ENCODE measurements at places on chromosomes 2 and 18.

DNA sequence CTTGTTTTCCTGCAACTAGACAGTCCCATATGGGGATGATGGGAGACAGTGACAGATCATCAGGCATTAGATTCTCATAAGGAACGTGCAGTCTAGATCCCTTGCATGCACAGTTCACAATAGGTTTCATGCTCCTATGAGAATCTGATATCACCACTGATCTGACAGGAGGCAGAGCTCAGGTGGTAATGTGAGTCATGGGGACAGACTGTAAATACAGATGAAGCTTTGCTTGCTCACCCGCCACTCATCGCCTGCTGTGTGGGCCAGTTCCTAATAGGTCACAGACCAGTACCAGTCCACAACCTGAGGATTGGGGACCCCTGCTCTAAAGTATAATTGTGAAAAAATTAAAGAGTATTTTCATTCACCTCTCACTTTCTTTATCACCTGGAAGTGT lies 23.6 kb upstream of the RAB1A start:
- DNase-seq = no peak

DNA sequence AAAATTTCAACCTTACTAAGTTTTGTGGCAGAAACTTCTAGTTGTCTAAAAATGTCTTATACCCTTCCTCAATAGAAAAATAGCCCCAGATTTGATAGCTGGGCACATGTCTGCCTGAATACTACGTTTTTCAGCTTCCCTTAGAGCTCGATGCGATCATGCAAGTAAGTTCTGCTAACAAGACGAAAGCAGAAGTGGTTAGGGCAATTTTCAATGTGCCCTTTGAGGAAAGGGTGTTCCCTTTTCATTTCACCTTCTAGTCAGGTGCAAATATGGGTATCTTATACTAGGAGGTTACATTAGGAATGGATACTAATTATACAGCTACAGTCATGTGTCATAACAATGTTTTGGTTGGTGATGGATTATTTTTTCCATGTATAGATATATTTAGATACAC lies 1572.1 kb upstream of the LRRTM1 start:
- no peak for DNase-seq

DNA sequence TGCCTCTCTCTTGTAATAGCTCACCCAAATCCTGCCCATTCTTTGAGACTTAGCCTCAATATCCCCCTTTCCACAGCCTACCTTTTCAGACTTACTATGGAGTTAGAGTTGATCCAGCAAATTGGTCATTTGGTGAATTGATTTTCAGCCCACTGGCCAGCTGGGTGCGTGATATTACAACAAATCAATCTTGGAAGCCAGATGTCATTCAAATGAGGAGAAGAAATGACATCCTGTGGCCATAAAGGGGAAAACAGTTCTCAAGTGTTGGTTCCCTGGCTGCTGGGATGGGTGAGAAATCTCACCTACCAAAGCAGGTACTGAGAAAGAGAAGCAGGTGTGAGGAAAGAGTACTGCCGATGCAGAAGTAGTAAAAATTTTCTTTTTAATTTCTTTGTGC lies 36.7 kb upstream of the FOXI3 start:
- no peak for DNase-seq

DNA sequence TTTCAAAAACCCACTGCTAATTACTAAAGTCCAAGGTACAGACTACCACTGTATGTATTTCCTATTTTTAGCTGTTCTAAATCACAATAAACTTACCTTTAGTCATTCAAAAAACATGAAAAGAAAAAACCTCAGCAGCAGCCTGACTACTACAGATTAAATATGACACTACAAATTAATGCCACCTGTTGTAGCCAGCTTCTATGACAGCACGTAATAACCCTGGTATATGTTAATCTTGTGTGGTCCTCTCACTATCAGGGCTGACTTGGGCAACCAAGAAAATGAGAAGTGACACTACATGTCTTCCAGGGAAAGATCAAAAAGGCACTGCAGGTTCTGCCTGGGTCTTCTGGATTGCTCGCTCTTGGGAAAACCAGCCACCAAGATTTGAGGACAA lies 90.6 kb upstream of the FAM124B start:
- no peak for DNase-seq

DNA sequence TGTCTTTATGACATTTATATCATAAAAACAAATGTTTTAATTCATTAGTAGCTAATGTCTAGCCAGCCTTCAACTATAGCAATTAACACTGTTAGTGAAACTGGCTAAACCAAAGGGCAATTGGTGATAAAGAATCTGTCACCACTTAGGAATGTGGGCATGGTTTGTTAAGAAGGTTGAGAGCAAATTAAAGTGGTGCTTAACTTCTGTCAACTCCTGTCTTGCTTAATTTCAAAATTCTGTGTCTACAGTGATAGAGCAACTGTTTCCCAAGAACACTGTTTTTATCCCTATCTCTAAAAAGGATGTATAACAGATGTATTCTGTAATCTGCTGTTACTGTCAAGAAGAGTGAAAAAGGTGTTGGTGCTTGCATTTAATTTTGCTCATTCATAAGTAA lies 36.5 kb downstream of the CFAP36 start:
- no peak for DNase-seq

DNA sequence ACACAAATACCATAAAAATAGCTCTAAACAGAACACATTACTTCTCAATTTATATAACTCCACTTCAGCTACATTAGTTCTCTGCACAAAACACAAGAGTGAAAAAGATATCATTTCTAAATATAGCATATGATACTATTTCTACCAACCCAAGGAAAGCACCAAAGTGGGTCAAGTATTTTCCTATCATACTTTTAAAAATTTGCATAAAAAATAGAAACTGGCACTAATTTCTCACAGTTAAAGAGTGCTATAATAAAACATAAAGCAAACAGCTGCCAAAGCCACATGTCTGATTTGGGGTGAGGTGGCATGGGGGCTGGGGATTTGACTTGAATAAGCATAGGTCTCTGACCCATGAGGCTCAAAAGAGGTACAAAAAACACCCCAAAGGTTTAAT lies 61.5 kb downstream of the BARD1 start:
- no peak for DNase-seq

GRCh38 chr2:163626639-163627109 lies 109.1 kb downstream of the FIGN start:
- DNase-seq = no peak

GRCh38 chr18:76498064-76498463 lies 3.0 kb upstream of the ZNF516 start:
- no peak for DNase-seq

- no peak for DNase-seq
Measured at GRCh38 chr2:99679518-99679917, 189.7 kb upstream of the REV1 start.

GRCh38 chr2:212990697-212991096 lies 160.7 kb downstream of the IKZF2 start:
- DNase-seq = no peak

- DNase-seq = no peak
Measured at GRCh38 chr18:25727281-25727985, 363.0 kb downstream of the SS18 start.

DNA sequence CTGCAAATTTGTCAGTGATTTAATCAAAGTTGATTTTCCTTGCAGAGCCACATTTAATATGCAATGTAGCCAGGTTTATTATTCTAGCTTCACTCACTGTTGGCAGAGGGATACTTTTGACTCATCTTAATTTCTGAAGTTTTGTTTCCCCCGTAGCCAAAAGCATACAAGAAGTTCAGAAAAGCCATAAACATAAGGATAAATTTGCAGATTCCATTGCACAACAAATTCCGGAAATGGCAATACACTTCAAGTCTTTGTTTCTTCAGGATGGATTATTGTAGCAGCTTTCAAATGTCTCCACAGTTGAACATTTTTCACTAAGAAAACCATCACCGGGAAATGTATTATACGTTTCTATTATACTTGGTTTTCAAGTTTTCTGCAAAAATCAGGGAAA lies 88.0 kb upstream of the ZCCHC2 start:
- no peak for DNase-seq

DNA sequence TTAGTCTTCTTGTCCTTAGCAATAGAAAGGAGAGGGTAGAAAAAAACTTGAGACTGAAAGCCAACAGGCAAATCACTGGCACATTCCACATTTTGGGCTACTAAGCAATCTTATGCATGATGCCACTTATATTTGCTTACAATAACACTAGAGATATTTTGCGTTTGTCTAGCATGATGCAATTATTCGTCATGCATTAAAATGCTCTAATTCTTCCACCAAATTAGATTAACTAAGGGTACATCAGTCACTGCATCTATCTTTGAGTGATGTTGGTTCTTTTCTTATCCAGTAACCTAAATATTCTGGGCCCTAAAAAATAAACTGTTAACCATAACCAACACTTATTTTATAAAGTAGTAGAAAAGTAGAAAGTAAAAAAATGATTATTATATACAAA lies 1311.7 kb upstream of the CDH2 start:
- DNase-seq = no peak

DNA sequence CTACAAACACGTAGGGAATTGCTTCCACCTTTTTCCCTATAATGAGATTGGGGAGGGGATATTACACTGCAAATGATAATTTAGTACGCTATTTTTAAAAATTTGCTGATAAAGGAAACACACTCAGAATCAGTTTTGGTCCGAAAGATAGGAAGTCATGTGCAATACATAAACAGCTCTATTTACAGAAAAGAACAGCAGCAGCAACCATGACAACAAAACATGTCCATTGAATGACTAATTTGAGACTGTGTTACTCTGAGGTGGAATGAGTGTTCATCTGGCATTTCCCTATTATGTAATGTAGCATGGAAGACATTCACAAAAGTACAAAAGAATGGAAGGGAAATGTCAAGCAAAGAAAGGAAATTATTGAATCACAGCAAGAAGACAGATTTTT lies 337.2 kb downstream of the NBAS start:
- no peak for DNase-seq

- no peak for DNase-seq
Measured at GRCh38 chr2:228556717-228557116, 375.2 kb upstream of the SPHKAP start.

- no peak for DNase-seq
Measured at GRCh38 chr2:5057891-5058351, 634.3 kb upstream of the SOX11 start.

GRCh38 chr18:28432339-28432738 lies 255.4 kb upstream of the CDH2 start:
- no peak for DNase-seq

GRCh38 chr18:21489119-21489750 lies 111.3 kb downstream of the ESCO1 start:
- DNase-seq = no peak

DNA sequence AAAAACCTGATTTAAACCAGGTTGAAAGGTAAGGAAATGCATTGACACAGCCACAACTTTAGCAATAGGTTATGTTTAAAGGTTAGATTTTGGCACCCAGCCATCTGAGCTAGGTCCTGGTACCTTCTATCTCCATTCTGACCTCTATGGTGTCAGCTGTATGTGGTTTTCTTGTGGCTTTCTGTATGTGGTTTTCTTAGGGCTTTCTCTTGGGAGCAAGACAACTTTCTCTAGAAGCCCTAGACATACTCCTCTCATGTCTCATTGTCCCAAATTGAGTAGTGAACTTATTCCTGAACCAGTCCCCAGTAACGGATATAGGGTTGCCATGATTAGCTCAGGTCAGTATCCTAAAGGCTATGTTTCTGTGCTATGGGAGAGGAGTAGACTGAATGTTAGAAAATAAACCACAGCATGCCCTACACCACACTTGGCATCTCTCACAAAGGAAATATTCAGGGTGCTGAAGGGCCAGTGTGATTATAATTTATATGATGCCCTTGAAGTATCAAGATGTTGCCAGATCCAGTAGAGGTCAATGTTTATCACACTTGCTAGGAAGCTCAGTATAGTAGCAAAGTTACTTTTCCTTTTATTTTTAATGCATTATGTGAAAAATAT lies 176.1 kb downstream of the CAPN13 start:
- DNase-seq = no peak

GRCh38 chr2:202762556-202762955 lies 109.0 kb downstream of the ICA1L start:
- no peak for DNase-seq

- DNase-seq = no peak
Measured at GRCh38 chr2:192993059-192993458, 798.3 kb upstream of the TMEFF2 start.

GRCh38 chr18:62781262-62781661 lies 65.9 kb downstream of the PHLPP1 start:
- DNase-seq = no peak

DNA sequence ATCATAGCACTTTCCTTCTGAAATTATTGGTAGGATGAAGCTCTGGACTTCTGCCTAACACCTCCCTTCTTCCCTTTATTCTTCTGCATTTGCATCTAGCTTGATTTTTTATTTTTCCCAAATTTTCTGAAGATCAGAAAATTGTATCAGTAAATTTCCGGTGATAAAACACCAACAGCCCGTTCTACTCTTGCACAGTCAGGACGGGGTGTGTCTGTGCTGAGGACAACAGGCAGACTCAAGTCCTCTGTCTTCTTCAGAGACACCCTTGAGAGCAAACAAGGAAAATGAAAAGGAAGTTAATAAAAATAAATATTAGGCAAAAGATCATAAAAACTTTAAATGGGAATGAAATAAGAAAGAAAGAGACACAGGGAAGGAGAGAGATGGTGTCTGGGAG lies 120.7 kb downstream of the ARL4C start:
- DNase-seq = no peak

- no peak for DNase-seq
Measured at GRCh38 chr2:111094691-111095090, 26.0 kb upstream of the BCL2L11 start.

GRCh38 chr18:5518179-5518770 lies 25.5 kb downstream of the EPB41L3 start:
- no peak for DNase-seq

DNA sequence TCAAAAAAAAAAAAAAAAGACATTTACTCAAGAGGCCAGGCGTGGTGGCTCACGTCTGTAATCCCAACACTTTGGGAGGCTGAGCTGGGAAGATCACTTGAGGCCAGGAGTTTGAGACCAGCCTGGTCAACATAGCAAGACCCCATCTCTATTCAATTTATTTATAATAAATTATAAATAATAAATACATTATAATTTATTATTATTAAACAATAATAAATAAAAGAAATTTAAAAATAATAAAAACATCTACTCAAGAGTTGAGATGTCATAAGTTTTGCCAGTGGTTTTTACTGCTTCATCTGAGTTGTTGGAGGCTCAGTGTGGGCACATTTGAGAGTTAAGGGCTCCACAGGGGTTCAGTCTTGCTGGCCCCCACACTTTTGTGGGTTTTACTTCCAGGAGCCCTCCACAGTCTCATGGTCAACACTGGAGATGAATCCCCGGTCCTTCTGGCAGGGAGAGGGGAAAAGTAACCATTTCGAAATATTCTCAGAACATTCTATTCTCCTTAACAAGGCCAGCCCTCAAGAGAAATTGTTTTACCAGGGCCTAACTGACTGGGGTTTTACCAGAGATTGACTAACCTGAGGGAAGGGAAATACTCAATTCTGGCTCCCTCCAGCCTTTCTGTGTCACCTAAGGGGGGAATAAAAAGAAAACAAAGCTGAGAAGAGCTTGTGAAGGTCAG lies 51.6 kb upstream of the NCOA1 start:
- DNase-seq = no peak

- DNase-seq = no peak
Measured at GRCh38 chr2:110674620-110675555, 3.0 kb downstream of the BUB1 start.

All from stimulated activated CD4-positive, alpha-beta T cell treated with anti-CD3 and anti-CD28 coated beads, Interleukin-1b, Interleukin-23, amount 100 ng/mL, for 4 hours (primary cell).